ENCODE measurements at places on chromosomes 1 and 21.

DNA sequence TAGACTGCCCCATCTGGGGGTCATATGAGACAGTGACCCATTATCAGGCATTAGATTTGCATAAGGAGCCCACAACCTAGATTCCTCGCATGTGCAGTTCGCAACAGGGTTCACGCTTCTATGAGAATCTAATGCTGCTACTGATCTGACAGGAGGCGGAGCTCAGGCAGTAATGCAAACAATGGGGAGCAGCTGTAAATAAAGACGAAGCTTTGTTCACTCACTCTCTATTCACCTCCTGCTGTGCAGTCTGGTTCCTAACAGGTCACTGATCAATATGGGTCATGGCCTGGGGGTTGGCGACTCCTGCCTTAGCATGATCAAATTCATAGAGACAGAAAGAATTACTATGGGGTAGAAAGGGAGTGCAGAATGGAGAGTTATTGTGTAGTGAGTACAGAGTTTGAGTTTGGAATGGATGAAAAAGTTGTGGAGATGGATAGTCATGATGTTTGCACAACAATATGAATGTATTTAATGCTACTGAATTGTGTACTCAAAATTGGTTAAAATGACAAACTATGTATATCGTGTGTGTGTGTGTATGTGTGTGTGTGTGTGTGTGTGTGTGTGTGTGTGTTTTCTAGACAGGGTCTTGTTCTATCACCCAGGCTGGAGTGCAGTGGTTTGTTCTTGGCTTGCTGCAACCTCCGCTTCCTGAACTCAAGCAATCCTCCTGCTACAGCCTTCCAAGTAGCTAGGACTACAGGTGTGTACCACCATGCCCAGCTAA is 42.2 kb downstream of the BTF3L4 start:
- no peak for DNase-seq

DNA sequence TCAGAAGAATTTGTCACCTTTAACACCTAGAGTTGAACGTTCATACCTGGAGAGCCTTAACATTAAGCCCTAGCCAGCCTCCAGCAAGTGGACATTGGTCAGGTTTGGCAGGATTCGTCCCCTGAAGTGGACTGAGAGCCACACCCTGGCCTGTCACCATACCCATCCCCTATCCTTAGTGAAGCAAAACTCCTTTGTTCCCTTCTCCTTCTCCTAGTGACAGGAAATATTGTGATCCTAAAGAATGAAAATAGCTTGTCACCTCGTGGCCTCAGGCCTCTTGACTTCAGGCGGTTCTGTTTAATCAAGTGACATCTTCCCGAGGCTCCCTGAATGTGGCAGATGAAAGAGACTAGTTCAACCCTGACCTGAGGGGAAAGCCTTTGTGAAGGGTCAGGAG is 52.3 kb downstream of the UBE4B start:
- no peak for DNase-seq

DNA sequence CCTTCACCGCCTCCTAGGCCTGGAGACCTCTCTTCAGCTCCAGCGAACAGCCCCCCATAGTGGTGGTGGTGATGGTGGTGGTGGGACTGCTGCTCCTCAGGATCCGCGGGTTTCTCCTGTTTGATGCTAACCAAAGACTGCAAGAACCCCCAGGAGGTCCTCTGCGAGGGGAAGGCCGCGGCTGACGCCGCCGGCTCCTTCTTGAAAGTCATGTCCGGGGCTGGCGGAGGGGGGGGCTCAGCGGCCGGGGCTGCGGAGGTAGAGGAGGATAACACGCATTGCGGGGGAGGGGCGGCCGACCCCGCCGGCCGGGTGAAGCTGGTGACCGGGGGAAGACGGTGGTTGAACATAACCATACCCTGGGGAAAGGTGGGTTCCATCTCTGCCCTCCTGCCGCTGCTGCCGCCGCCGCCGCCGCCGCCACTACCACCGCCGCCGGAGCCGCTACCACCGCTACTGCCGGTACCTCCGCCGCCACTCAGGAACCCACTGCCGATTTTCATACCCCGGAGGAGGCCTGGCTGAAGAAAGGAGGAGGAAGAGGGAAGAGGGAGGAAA is 554 bp downstream of the ZNF281 start:
- DNase-seq: peak; percentile 36

GRCh38 chr1:85203573-85204171 is 2.9 kb upstream of the SYDE2 start:
- DNase-seq: peak; percentile 60

DNA sequence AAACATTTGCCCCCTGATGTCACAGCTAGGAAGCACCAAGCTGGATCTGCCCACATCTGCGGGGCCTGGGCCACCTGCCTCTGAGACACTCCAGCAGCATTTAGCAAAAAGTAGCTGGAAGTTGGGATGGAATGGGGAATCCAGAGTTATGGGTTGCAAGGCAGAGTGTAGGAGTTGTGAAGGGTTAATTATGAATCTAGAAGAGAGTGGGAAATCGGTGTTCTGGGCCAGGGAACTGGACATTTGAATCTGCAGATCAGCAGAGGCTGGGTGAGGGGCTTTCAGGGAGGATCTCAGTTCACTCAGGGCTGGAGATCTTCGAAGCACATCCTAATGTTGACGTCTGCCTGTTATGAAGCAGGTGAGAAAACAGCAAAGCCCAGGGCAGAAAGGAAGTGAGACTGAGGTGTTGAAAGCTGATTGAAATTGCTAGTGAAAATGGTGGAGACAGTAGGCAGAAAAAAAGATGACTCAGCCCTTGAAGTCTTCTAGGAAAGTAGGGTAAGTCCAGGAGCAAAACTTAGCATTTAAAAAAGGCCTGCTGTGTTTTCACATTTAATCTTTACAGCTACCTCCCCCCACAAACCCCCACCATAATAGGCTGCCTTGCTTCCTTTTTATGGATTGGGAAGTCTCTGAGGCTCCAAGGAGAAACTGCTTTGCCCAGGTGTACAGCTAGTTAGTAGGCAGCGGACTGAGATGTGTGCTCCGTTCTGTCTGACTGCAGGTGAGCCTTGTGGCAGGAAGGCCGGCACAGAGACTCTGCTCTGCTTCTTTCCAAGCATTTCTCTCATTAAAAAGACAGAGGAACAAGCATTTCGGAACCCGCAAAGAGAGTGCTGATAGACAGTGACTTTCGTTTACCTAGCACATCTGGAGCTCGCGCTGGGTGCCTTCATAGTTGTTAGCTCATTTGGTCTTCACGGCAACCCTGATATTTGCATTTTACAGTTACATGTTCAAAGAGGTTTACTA is 7.2 kb downstream of the VANGL1 start:
- DNase-seq: no peak

GRCh38 chr1:177119311-177119710 is 45.2 kb downstream of the ASTN1 start:
- DNase-seq: no peak

- DNase-seq: no peak
These were observed 361 bp downstream of the TMCC2 start for GRCh38 chr1:205228093-205228521.

GRCh38 chr21:19692231-19692630 is 1288.6 kb upstream of the TMPRSS15 start:
- DNase-seq: no peak

DNA sequence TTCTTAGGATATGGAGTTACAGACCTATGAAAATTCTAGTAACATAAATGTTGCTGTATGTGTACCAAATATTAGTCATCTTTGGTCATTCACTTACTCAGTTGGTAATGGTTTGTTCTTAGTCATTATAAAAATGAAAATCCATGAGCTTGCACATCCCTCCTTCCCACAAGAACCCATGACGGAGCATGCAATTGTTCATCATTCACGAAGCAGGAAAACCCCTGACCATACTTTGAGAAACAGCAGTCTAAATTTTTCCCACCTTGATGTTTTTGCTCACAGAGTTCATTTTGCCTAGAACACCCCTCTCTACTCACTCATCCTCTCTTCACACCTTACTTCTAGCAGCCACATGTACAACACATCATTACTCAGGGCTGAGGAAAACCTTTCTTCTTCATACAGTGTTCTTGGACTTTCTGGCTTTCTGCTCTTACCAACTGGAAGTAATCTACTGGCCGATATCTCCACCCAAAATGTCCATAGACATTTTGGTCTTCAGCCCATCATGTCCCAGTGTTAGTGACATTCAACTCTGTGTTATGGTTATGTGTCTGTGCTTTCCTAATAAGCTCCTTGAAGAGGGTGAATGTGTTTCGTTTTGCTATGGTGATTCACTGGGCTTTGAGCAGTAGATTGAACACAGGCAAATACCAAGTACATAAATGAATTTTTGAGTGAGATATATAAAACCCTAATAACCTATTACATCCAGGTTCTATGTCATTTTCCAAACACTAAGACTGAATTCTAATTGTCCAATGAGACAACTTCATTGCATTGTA is 189.9 kb downstream of the ZC3H11B start:
- peak; percentile 56 for DNase-seq

GRCh38 chr1:35931446-35932157 is 697 bp downstream of the AGO3 start:
- peak; percentile 1 for DNase-seq

DNA sequence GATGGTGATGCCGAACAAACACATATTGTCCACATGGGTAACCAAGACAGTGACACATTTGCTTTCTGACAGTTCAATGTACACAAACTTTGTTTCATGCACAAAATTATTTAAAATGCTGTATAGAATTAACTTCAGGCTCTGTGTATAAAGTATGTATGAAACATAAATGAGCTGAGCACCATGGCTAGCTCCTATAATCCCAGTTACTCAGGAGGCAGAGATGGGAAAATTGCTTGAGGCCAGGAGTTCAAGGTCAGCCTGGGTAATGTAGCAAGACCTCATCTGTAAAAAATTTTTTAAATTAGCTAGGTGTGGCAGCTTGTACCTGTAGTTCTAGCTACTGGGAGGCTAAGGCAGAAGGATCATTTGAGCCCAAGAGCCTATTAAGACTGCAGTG is 19.2 kb upstream of the RC3H1 start:
- no peak for DNase-seq

DNA sequence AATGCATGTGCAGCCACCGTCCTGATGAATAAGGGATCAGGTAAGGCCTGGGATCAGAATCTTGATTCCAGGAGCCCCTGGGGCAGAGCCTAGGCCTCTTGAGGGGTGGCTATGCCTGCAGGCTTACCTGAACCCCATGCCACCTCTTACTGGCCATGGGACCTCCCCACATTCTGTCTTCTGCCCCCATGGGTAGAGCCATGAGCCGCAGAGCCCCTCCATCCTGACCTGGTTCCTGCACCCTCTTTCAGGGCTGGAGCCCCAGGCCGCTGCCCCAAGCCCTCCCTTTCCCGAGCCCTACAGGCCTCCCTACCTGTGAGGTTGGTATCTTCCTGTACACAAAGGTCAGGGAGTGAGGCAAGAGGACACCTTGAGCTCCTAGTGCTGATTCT is 120.8 kb downstream of the DMRTB1 start:
- DNase-seq: no peak

GRCh38 chr1:236159704-236160539 is 17.6 kb downstream of the GPR137B start:
- no peak for DNase-seq

- DNase-seq: no peak
These were observed 168.6 kb downstream of the TRIM33 start for GRCh38 chr1:114342376-114342775.

GRCh38 chr21:29121759-29122158 is 8.7 kb upstream of the MAP3K7CL start:
- no peak for DNase-seq

DNA sequence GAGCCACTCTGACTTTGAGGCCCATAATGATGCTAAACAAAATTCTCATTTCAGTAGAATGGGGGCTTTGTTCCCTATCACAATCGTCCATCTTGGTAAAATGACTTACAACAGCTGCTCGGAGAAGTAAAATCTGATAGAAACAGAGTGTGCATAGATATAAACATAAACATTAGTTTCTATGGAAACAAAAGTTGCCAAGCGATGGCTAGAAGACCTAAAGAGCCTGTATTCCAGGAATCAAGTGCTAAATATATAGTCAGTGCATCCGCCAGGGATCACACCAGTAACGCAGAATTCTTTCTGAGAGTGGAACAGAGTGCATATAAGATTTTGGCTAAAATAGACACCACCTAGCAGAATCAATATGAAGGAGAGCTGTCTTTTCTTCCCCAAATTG is 91.2 kb upstream of the KAZN start:
- no peak for DNase-seq

DNA sequence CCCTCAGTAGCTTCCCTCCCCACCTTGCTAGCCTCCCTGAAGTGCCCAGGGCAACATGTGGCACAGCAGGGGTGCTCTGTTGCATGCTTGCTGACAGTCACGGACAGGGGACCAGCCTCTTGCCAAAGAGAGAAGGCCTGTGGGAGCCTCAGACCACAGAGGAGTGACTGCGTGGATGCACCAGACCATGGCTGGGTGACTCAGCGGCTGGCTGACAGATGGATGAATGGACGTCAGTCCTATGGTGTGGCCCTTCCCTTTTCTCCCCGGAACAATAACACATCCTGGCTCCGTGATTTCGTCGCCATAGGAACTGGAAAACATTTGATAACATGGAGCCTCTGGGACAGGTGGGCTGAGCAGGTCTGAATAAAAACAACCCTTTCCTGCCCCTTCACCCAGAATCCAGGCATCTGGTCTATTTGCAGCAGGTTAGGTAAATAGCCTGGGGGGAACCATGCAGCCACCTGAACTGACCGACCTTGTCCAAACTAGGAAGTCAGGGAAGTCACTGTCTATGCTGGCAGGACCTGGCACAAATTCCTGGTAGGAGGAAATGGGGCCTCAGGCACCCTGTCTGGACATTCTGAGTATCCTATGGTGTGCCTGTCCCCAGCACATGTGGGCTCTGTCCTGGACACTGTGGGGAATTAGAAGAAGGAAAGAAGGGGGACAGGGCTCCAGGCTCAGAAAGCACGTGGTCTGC is 53.3 kb downstream of the NENF start:
- DNase-seq: peak; percentile 90

- no peak for DNase-seq
These were observed 174.2 kb downstream of the BRINP3 start for GRCh38 chr1:190303501-190303900.

DNA sequence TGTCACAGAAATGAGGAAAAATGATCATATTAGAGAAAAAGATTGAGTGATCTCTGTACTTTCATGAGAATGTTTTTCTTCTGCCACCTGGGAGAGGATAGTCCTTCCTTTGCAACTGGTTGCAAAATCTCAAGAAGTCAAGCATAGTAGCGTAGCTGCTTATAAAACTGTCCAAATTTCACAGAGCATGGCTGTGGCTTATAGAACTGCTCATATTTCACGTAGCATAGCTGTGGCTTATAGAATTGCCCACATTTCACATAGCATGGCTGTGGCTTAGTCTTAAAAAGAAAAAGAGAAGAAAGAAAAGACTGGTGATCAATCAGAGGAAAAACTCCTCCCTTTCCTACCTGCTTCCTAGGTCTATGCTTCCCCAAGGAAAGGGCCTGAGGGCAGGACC is 329.5 kb downstream of the SIPA1L2 start:
- DNase-seq: peak; percentile 55

Data from fibroblast of skin of scalp (primary cell).